Stimulated activated CD8-positive, alpha-beta memory T cell treated with anti-CD3 and anti-CD28 coated beads, Interleukin-4, amount 100 ng/mL, for 4 hours (primary cell): ENCODE measurements at places on chromosomes 7 and 10.

GRCh38 chr10:125153703-125154490 is 6.5 kb downstream of the CTBP2 start:
- no peak for DNase-seq

GRCh38 chr7:39465055-39465929 is 100.9 kb upstream of the YAE1 start:
- no peak for DNase-seq

DNA sequence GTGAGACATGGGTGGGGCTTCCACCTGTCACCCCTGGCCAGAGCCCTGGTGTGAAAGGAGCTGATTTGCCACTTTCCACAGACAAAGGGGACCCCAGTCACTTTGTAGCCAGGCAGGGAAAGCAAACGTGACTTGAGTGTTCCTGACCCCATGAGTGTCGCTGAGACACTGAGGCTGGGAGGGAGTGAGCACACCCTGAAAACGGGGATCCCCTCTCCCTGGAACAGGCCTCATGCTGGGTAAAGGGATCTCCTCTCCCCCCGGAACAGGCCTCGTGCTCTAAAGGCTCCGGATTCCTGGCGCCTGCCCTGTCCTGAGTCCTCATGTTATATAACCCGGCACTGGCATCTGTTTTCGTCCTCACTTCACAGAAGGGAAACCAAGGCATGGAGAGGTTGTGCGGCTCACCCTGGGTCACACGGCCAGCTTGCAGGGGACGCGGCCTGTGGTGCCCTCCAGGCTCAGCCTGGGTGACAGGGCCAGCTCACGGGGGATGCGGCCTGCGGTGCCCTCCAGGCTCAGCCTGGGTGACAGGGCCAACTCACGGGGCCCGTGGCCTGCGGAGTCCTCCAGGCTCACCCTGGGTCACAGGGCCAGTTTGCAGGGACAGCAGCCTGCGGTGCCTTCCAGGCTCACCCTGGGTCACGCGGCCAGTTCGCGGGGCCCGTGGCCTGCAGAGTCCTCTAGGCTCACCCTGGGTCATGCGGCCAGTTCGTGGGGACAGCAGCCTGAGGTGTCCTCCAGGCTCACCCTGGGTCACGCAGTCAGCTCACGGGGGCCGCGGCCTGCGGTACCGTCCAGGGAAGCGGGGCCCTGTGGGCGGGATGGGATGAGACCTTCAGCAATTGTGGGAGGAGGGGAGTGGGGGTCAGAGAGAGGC is 104.7 kb downstream of the PDGFA start:
- DNase-seq = no peak

GRCh38 chr10:97182288-97182990 is 3.3 kb downstream of the SLIT1 start:
- DNase-seq = no peak

- DNase-seq = no peak
Measured at GRCh38 chr10:5584895-5585516, 60.2 kb downstream of the CALML3 start.

- DNase-seq = no peak
Measured at GRCh38 chr10:71346731-71347130, 27.7 kb downstream of the SLC29A3 start.

GRCh38 chr7:98664882-98665281 is 47.8 kb downstream of the NPTX2 start:
- DNase-seq = no peak

GRCh38 chr7:70456719-70457118 is 675.2 kb upstream of the GALNT17 start:
- no peak for DNase-seq

GRCh38 chr10:5736591-5736990 is 52.0 kb downstream of the TASOR2 start:
- DNase-seq = no peak

DNA sequence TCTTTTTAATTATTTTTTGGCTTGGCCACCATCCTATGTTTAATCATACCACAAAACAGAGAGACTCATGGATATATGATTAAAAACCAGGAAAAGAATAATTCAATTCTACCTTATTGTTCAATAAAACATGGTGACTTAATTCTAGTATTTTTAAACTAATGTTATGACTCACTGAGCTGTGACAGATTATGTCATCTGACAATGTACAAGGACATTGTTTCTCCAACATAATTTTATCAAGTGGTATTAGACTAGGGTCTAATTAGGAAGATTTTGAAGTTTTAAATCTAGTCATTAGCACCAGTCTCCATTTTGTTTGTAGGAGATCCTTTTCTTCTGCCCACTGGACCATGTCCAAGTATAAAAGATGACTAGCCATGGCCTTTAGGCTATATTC is 199.3 kb upstream of the MDFIC start:
- DNase-seq = no peak

GRCh38 chr10:114322344-114322743 is 82.0 kb downstream of the AFAP1L2 start:
- DNase-seq = no peak

- DNase-seq = no peak
Measured at GRCh38 chr10:18164748-18165361, 24.6 kb downstream of the CACNB2 start.

DNA sequence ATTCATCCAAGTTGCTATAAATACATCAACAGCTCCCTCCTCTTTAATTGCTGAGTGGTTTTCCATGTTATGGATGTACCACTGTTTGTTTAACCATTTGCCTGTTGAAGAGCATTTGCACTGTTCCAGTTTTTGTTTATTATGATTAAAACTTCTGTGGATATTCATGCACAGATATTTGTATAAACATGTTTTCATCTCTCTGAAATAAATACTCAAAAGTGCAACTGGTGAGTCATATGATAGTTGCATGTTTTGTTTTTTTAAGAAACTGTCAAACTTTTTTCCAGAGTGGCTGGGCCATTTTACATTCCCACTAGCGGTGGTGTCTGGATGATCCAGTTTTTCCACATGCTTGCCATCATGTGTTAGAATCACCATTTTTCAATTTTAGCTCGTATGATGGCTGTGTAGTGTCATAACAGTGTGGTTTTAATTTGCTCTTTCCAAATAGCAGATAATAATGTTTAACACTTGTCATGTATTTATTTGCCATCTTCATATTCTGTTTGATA is 33.6 kb downstream of the MEOX2 start:
- no peak for DNase-seq

GRCh38 chr7:115654384-115655214 is 376.0 kb downstream of the TFEC start:
- no peak for DNase-seq

DNA sequence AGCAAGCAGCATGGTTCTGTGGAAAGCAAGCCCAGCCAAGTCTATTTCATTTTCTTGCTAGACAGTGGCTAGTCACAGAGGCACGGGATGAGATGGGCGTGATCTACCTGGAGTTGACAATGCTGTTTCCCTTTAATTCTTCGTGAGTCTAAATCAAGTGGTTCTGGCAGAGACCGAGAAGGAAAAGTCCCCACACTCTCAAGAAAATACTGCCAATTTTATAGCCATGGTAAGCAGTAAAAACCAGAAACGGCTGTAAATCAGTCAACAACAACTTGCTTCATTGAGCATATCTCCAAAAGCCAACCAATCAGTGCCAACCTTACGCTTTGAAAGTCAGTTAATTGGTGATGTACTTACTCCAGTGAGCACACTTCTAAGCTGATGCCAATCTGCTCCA is 223.4 kb downstream of the SEC23IP start:
- DNase-seq = no peak

DNA sequence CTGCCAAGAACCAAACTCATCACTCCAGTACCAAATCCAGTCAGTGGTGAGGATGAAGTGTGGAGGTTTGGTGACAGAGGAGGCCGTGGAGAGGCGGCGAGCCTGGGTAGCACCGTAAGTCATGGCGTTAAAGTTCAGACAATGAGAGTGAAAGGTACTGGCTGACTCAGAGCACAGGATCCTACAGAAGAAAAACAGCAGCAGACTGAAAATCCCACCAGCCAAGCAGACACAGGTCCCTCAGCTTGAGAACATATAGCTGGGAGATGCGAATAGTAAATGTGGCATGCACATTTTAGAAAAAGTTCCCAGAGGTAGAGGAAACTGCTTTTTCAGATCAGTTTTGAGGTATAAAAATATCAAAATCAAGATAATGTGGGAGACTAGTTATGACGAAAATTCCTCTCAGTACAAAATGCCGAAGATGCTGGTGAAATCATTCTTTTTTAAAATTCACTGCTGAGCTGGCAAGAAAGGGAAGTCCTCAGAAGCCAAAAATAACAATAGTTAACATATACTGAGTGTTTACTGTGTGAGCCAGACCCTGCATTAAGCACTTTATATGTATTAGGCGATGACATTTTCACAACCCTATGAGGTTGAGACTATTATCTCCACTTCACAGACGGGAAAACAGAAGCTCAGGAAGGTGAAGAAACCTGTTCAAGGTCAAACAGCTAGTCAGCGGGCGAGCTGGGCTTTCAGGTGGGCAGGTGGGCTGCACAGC is 20.9 kb downstream of the PARP12 start:
- DNase-seq = no peak

DNA sequence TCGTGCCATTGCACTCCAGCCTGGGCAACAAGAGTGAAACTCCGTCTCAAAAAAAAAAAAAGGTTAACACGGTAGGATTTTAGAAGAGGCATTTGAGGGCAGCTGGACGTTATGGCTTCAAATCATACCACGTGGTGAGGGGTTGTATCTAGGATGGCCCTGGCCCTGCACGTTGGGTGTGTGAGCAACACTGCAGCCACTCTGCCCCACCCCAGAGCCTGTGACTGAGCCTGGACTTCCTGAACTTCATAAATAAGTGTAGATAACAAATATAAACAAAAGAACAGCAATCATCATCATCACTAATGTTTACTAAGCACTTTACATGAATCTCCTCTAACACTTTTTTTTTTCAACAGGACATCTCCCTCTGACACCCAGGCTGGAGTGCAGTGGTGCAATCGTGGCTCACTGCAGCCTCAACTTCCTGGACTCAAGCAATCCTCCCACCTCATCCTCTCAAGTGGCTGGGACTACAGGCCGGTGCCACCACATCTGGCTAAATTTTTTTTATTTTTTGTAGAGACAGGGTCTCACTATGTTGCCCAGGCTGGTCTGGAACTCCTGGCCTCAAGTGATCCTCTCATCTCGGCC is 169.5 kb upstream of the FRMD4A start:
- no peak for DNase-seq

GRCh38 chr7:78558566-78558965 is 760.0 kb downstream of the PHTF2 start:
- DNase-seq = no peak

DNA sequence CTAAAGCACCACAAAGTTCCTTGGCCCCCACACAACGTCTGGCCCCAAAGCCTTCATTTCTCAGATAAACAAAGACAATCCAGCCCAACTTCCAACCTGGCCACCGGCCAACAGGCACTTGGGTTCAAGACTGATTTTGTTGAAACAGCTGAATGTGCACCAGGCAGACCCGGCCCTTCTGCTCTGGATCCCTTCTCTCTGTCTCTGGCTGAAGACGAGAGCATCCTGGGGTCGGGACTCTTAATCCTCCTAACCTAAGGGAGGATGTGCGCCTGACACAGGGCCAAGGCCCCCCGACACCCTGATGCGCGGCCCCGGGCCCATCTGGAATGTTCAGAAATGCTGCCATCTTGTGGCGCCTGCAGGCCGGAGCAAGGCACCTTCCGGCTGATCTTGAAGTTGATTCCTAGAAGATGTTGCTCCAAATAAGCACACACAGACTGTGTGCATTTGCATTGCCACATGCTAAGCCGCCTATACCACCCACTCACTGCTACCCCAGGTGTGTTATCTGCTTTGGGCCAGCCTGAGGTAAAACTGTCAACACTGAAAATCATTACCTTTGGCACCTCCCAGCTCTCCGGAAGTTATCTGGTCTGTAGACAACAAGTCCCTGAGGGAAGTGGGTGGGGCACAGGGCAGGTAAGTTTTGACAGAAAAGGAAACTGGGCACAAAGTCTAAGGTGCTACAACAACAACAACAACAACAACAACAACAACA is 98.4 kb upstream of the HABP2 start:
- no peak for DNase-seq

- no peak for DNase-seq
Measured at GRCh38 chr7:12670743-12671520, 16.5 kb upstream of the ARL4A start.

DNA sequence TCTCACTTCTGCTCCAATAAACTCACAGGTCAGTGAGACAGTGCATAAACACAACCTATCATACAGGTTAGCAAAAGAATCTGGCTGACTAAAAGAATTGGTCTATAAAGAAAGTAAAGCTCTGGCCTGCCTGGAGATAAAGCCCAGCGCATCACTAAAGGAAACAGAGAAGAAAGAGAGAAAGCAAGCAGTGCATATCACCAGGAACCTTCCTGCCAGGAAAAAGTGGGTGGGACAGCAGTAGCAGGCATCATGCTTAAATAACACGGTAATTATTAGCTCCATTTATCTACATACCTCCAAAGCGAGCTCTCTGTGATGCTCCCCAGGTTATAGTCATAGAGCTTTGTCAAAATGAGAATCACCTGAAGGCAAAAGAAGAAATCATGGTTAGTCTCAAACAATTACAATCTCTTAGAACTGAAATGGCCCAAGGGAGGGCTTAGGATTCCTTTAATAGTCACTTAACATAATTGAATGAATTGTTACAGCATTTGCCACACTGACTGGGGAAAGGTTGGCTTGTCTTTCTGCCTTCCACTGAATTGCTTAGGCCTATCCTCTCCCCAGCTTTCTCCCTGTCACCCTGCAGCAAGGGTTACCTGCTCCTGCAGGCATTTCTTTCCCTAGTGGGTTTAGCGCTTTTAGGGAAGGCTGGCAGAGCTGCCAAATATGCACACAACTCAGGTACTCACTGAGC is 208.1 kb downstream of the SORCS1 start:
- no peak for DNase-seq

DNA sequence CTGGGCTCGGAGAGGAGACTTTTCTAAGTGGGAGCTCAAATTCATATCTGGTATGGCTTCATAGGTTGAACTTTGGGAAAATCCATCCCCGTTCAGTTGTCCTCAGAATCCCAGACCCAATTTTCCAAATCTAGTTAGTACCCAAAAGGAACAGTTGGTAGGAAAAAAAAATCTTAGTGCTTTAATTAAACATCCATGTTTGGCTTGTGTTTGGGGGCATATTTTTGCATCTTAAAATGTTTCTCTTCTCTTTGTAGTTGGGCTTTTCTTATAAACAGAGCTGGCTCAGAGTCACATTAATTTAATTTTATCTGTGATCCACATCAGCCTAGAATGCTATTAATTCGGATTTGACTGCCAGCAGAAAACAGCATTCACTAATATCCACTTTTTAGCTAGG is 165.9 kb downstream of the BUB3 start:
- no peak for DNase-seq

DNA sequence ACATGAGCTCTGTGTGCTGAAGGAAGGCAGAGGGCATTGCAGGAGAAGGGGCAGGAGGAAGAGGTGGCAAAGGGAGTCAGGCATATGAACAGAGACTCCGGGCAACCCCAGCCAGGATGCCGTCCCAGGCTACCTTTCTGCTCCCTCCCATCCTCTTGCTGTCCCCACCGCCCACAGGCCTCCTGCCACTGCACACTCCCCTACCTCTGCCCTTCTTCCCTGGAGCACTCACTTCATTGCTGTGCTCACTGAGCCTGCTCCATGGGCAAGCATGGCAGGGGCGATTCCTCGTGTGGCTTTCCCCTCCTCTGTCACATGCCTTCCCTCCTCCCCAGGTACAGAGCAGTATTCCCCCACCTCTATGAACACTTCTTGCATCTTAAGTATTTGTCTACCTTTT is 93.4 kb downstream of the FANK1 start:
- no peak for DNase-seq
